ENCODE measurements at places on chromosomes 1 and 21.
A peak's percentile ranks its signal among the peaks of the same experiment; 100 is the strongest.

- DNase-seq: no peak
These were observed 3.2 kb upstream of the CELSR2 start for GRCh38 chr1:109246141-109246551.

DNA sequence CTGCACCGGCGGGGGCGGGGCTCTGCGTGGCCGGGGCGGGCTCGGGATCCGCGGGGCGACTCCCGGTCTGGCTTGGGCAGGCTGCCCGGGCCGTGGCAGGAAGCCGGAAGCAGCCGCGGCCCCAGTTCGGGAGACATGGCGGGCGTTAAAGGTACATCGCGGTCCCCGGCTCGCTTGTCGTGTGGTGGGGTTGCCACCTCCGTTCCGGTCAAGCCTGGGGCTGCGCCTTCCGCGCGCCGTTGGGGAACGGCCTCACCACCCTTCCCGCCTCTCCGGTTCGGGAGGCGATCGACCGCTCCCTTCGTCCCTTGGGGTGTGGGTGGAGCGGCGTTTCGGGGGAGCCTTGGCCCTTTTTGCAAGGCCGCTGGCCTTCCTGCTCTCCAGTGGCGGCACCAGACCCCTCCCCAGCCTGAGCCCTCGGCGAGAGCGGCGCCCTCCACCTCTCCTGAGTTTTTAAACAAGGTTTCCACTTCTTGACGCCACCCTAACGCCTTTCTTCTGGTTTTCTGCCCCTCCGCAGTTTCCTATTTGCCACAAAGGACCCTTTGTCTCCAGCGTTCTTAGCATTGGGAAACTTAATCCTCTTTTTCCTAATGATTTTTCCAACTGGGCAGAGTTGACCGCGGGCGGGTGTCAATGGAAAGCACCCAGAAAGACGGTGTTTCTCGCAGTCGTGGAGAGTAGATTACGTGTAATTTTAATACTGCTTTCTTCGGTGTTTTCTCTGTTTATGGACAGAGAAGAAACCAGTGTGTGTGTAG lies at the start of the genes LEPR and LEPROT:
Gene LEPR (plus strand): TSS at position 79 of the 761 bp plus-strand sequence. CDS start 144,898 bp downstream, outside the sequence.
Gene LEPROT (plus strand): TSS at position 79 of the 761 bp plus-strand sequence. CDS start 57 bp downstream, at position 136.
- DNase-seq: peak; percentile 59

GRCh38 chr21:41741253-41742072 lies 25.4 kb downstream of the RIPK4 start:
- no peak for DNase-seq

DNA sequence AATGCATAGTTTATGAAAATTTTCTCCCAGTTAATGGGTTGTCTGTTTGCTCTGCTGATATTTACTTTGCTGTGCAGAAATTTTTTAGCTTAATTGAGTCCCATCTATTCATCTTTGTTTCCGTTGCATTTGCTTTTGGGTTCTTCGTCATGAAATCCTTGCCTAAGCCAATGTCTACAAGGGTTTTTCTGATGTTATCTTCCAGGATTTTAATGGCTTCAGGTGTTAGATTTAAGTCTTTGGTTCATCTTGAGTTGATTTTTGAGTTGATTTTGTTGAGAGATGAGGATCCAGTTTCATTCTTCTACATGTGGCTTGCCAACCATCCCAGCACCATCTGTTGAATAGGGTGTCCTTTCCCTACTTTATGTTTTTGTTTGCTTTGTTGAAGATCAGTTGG lies 85.2 kb downstream of the DRAM2 start:
- DNase-seq: no peak

GRCh38 chr1:169809370-169810095 lies 14.8 kb upstream of the METTL18 start:
- DNase-seq: peak; percentile 32
